ENCODE measurements at places on chromosomes 3 and 15.

DNA sequence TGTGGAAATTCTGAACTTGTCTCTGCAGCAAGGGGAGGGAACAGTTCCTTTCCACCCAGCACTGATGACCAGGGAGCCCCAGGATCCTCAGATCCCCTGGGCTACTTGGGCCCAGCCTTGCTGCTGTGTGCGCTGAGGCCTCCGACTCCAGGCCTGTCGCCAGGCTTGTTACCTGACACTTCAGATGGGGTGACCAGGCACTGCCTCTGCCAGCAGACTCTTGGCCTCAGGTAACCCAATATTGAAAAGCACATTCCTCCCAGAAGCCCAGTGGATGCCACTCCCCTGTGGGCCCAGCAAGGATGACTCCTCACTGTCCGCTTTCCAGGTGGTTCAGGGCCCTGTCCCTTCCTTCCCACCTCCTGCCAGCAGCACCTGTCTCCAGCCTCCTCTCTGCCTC lies 3.5 kb upstream of the PLA2G4E start:
- no peak for DNase-seq

GRCh38 chr15:41301587-41301986 lies 30.8 kb downstream of the OIP5 start:
- DNase-seq, result no peak

GRCh38 chr3:117589454-117589853 lies 879.9 kb downstream of the TUSC7 start:
- no peak for DNase-seq

DNA sequence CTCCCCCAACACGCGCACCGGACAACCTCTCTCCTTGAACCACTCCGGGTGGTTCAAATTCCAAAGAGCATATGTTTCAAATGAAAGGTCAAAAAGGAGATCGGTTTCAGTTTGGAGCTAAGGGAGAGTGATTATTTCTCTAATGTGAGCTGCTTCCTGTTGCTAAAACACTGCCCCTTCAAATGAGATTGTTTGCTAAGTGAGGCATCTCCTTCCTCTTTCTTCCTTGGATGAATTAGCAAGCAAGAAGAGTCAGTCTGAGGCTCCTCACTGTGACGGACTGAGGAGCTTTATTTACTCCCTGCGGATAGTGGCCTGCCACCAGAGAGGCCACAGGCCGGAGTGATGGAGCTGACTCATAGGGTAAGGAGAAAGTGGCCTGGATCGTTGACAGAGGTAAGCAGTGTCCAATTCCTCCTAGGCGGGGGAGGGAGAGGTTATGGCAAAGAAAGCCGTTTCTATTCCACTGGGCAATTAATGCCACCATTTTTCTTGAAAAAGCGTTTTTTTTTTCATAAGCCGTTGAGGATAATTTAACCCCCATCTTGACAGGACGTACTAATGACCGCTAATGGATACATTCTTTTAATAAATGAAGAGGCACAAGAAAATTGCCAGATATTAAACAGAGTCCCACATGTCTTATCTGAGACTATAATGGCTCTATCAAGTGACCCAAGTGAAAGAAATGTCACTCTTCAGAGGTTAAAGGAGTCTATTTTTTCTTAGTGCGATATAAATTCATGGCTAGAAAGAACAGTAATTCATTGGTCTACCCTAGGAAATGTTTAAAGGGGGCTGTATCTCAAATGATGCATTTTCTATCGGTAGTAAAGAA lies 167.0 kb upstream of the ANKRD28 start:
- DNase-seq, result no peak

- no peak for DNase-seq
Observed at GRCh38 chr3:102480139-102480538, 45.3 kb downstream of the ZPLD1 start.

DNA sequence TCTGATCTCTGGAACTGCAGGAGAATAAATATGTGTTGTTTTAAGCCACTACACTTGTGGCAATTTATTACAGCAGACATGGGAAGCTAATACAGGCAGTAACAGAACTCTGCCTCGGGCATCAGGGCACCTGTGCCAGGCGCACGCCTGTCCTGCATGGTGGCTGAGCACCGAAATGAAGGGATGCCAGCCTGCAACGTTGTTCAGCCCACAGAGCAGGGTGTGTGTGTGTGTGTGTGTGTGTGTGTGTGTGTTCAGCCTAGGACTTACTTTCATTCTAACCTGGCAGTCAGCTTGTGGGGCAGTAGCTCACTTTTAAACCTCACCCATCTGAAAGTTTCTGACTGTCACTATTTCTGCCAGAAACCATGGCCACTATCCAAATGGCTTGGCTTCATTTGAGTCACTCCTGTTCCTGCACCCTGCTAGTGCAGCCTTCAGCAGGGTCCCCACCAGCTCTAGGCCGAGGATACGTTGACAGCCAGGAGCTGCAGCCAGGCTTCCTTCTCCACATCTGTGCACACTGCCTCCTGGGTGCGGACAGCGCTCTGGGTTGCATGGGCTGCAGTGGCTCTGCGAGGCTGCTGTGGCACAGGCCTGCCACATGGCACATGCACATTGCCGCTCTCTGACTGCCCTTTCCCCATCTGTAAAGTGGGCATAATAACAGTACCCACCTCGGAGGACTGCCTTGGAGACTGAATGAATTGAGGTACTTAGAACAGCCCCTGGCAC lies 4.5 kb downstream of the UROC1 start:
- DNase-seq, result no peak

DNA sequence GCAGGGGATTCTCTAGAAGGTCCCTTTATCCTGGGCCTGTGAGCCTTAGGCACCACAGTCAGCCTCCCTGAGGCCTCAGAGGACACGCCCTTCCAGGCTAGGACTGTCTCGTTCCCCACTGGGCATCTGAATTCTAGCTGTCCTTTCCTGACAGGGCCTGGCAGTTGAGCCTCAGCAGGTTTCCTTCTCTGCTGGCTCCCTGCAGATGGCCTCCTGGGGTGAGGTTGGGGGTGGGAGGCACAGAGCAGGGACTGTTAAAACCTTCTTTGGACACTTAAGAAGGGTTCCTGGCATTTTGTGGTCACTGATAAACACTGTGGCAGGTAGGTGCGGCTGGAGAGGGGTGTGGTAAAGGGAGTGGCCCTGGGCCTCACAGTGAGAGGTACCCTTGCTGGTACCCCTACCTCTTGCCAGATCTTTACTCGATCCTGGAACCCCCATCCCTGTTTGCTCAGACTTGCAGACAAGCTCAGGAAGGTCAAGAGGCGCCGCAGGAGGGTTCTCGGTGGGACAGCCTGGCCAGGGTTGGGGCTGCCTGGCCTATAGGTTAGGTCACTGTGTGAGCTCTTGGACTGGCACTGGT lies 8.5 kb downstream of the CLK3 start:
- no peak for DNase-seq

DNA sequence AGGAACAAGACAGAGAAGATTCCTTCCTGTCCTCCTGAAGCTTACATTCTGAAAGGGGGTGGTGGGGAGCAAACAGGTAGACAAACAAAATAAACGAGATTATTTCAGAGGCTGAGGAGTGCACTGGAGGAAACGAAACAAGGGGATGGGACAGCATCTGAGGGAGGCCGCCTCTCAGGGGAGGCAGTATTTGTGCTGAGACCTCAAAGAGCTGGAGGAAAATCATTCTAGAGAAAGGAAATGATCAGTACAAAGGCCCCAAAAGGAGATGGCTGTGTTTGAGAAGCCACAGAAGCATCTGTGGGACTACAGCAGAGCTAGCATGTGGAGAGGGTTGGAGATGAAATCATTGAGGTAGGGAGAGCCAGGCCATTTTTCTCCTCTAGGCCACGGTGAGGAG lies 55.1 kb downstream of the DCLK3 start:
- no peak for DNase-seq

GRCh38 chr3:132605374-132605792 lies 8.3 kb downstream of the ACKR4 start:
- no peak for DNase-seq

GRCh38 chr15:101114166-101114565 lies 137.7 kb downstream of the CHSY1 start:
- no peak for DNase-seq

- DNase-seq, result no peak
Observed at GRCh38 chr15:24763891-24764290, 88.3 kb downstream of the NPAP1 start.

DNA sequence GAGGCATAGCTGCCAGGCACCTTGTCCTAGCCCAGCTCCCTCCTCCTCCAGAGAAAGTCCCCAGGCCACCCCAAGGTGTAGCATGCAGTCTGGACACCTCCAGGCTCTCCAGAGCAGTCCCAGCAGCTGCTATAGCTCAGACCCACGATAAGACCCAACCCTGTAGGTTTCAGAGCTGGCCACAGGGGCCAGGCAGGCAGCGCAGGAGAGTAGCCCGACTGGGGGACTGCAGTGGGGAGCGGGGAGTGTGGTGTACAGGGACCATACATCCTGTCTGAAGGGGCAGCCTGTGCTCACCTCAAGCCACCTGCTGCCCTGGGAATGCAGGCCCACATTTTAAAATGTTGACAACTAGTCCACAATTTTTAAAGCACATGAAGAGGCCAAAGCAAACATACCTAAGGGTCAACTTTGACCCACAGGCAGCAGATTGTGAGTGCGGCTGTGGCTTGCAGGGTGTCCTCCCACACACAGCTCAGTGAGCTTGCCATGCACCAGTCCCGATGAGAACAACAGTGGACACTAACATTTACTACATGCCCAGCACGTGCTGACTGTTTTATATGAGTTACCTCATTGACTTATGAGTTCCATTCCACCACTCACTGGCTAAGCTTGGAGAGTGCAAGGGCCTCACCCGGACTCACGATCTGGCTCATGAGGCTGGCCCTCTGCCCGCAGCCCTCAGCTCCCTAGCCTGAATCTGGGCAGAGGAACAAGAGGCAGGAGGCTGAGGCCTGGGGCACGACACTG lies 81.4 kb downstream of the DNAJB8 start:
- DNase-seq, result no peak

DNA sequence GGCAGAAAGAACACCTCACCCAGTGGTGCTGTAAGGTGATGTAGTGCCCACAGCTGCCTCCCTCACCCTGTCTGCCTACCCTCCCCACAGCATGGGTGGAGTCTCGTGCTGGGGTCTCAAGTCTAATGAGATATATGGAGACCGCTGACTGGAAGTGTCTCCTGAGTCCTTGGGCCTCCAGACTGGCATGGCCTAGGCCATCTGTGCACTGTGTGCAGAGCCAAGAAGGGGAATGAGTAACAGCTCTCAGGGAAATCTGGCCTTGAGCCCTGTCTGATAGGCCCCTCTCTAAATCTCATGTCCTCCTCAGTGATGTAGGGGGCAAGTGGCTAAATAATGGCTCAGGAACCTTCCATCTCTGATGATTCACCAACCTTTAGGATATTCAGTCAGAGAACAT lies 277.4 kb downstream of the PLCL2 start:
- DNase-seq, result no peak

- no peak for DNase-seq
Observed at GRCh38 chr3:135970506-135971116, 5.1 kb downstream of the PPP2R3A start.

DNA sequence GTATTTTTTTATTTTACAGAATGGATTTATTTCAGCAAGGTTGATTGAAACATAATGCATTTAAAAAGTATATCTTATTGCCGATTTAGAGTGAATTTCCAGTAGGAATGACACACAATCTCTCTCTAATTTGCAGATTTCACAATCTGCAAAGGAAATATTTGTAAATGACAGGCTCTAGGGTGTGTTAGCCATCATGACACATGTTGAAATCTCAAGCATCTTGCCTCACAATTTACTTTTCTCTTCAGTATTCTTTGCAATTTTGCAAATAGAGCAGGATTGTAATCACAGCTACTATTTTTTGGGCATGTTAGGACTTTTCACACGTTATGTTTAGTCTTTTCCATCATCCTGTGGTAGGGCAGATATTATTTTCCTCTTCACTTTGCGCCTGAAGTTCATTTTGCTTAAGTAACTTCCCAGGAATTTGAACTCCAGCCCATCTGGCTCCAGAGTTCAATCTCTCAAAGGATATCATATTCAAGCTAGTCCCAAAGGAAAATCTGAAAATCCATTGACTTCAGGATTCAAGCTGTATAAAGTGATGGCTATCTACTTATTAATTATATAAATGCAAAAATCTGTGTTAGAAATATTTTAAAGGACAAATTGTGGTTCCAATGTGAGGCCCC lies 55.4 kb downstream of the ATP13A4 start:
- DNase-seq, result no peak

GRCh38 chr3:36257158-36257852 lies 123.0 kb upstream of the STAC start:
- no peak for DNase-seq

DNA sequence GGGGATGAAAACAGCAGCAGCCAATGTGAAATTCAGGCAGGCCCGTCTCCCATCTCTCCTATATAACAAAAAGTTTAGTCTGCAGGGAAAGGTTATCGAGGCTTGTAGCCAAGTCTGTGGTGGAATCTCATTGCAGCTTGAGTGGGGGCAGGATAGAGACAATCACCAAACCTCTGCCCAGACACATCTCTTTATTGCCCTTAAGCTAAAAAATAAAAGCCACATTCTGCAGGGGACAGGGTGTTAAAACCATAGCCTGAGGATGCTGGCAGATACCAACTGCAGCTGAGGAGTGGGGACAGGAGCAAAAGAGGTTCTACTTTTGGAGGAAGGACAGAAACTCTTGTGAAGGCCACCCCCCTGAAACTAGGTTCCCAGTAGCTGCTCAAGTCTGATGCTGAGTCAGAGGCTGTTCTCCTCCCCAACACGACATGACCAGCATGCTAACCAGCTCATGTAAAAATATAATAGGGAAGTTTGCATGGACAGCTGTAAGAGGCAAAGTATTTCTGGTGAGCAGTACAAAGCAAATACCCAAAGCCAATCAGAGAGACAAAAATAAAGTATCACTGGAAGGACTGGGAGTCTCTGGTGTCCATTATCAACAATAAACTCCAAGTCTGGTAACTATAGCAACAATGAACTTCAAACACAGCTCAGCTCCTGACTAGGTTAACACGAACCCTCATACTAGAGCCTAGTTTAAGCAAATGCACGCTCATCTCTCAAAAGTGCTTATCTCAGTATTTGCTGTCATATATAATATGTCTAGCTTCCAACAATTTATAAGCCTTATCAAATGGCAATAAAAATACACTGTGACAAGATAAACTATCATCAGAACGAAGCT lies 362.2 kb upstream of the SLCO3A1 start:
- no peak for DNase-seq

GRCh38 chr3:154496978-154497377 lies 67.0 kb upstream of the GPR149 start:
- no peak for DNase-seq

DNA sequence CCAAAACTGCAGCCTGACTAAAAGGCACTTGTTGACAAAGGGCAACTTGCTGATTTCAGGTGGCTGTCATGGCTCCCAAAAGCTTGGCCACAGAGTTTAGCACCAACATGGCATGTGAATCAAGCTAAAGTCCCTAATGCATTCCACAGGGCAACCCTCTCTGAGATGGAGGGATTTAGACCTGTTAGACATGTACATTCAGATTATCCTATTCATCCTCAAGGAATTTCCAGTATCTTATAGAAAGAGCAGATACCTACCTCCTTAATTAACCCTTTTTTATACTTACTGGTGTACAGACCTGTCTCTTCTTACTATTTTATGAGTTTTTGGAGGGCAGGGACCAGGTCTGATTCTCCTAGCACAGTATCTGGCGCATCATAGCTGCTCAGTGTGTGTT lies 31.3 kb downstream of the ACP3 start:
- no peak for DNase-seq
